ENCODE measurements at places on chromosomes 6 and 20.

GRCh38 chr6:108080010-108080780 is 5.7 kb upstream of the OSTM1 start:
- no peak for DNase-seq

- DNase-seq: no peak
Measured at GRCh38 chr6:34200340-34200971, 36.2 kb upstream of the HMGA1 start.

DNA sequence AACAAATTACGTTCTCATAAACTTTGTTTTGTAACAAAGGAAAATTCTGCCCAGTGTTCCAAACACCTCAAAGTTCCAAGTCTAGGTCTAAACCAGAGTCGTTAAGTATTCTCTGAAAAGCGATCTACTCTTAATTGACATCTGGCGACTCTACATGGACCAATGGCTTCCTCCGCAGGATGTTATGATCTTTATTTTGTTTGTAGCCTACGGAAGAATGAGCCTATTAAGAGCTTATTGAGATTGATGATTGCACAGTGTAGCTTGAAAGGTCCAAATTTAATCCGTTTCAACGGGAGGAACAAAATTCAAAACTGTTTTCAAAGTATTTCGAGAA is 61.1 kb downstream of the FAM217A start:
- DNase-seq: no peak

GRCh38 chr6:111743360-111743759 is 129.9 kb downstream of the FYN start:
- DNase-seq: no peak

GRCh38 chr20:17061715-17062114 is 165.1 kb upstream of the PCSK2 start:
- DNase-seq: no peak

- no peak for DNase-seq
Measured at GRCh38 chr6:88922775-88923548, 40.5 kb downstream of the RNGTT start.

- no peak for DNase-seq
Measured at GRCh38 chr6:167973148-167973885, 24.2 kb upstream of the KIF25 start.

DNA sequence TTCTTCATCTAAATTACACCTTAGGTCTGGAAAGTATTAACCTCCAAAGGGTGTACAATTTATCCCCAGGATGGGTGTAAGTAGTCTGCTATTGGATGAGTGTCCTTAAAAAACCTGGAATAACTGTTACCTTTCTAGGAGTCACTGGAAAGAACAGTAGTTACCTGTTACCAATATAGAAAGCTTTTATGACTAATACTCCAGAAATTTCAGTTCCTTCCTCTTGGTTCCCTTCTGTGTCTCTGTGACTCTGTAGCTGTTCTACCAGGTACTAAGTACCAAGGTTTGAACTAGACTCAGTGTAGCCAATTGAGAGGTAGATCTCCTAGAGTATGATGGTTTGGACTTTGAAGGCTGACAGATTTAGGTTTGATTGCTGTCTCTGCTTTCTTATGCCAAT is 47.0 kb upstream of the TBX18 start:
- no peak for DNase-seq

GRCh38 chr6:105380634-105381033 is 22.2 kb downstream of the PREP start:
- no peak for DNase-seq

- no peak for DNase-seq
Measured at GRCh38 chr20:62678553-62678952, 30.1 kb upstream of the NTSR1 start.

DNA sequence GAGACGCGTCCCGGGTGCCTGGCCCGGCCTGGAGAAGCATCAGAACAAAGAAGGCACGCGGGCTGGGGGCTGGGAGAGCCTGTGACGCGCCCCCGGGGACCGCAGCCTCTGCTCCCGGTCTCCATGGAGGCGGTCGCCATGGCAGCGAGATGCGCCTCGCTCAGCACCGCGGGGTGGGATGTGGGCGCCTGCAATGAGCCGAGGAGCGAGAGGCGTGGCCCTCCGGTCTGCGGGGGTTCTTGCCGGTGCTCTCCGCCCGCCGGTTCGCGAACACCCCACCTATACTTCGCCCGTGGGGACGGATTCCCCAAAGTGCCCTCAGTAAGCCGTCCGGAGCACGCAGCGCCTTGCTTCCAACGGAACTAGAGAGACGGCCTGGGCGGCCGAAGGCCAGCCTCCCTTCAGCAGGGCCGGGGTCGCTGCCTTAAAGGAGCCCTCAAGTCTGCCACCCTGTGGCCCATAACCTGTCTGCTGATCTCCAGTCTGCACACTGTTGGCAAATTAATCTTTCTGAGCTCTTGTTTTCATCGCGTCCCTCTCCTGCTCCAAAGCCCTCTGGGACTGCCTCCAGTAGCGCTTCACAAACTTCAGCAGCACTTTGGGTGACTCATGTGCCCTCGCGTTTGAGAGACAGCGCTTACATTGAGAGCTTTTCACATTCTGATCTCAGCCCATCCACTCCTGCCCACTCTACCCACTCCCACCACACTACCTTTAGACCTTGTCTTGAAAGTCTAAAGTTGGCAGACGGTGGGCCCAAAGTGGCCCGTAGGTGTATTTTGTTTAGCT is 983 bp upstream of the ADISSP start:
- DNase-seq: no peak

DNA sequence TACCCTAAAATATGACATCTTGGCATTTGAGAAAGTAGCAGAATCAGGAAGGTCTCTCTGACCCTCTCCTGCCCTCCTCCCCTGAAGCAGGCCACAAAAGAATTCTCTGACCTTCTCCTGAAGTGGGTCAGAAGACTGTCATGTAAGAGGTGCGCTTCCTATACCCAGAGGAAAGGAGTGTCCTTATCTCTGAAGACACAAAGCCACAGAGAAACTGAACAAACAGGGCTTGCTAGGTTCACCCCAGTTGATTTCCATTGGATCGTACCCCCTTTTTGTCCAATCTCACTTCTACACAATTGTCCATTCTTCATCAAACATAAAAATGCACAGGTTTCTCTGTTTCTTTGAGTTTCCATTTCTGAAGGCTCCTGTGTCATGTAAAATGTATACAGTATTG is 272.0 kb upstream of the SOX4 start:
- no peak for DNase-seq

DNA sequence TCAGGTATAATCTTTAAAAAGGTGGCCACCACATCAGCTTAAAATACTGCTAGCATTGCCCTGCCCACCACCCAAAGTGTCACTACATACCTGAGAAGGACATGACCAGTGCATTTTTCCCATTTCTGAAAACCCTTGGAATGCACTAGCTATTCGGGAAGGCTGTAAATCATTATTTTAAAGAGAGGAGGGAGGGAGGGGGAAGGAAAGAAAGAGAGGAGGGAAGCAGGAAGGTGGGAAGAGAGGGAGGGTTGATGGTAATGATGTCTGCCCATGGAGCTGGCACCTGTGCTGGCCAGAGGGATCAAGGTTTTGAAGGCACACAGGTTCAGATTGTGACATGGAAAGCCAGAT is 32.4 kb downstream of the VAPB start:
- DNase-seq: no peak

DNA sequence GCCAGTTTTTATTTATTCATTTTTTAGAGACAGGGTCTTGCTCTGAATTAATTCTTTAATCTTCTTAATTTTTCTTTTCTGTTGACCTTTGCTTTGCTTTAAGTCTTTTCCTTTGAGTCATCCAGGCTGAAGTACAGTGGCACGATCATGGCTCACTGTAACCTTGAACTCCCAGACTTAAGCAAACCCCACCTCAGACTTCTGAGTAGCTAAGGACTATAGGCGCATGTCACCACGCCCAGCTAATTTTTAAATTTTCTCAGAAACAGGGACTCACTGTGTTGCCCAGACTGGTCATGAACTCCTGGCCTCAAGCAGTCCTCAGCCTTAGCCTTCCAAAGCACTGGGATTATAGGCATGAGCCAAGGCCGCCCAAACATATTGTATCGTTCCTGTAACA is 71.3 kb upstream of the GNRH2 start:
- DNase-seq: no peak

DNA sequence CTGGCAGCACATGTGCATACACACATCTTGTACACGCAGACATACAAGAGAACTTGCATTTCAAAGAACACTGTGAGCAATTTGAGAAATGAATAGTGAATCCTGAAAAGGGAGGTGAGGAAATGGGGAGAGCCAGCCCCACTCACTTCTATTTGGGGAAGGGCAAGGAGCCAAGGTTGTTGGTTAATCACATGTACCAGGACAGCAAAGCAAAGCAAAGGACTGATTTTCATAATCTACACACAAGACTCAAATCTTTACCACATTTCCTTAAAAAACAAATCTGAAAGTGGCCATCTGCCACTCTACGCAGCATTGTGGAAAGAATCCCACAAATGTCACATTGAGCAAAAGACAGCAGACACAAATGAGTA is 35.0 kb upstream of the KIF16B start:
- no peak for DNase-seq

DNA sequence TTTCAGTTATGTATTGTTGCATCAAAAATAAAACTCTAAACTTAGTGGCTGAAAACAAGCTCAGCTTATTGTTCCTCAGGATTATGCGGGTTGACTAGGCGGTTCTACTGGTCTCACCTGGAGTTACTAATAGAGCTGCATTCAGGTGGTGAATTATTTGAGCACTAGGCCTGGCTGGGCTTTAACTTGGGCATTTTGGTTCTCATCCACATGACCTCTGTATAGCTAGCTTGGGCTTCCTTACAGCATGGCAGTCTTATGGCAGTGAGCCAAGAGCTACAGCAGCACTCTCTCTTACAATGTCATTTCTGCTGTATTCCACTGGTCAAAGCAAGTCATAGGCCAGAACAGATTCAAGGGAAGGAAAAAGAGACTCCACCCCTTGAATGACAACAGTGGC is 1.6 kb downstream of the PGBD1 start:
- DNase-seq: no peak

DNA sequence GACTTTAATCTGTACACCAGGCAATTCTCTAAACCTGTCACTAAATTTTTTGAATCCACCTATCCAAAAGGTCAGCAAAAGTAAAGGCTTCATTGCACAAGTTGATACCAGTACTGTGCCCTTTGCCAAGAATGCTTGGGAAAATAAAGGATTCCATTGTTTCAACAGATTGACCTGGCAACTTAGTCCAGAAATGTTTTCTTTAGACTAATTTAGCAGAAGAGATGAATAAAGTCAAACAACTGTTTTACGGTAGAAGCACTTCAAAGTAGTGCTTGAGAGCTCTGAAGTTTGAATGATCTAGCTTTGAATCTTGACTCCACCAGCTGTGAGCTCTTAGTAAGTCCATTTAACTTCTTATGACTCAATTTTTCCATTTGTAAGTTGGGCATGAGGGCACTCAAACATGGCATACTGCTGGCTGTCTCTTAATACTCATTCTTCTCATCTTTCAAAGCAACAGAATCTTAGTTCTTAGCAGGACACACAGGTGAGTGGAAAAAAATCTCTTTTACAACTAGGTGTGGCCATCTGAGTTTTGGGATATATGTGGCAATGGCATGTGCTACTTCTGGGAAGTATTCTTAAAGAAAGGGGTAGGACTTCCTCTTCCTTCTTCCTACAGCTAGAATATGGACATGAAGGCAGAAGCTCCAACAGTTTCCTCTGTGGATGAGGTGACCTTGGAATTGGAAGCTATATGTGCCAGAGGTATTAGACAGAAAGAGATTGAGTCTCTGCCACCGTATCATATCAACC is 55.9 kb upstream of the LOC128125822 start:
- DNase-seq: no peak

GRCh38 chr20:62709537-62709905 is 885 bp downstream of the NTSR1 start:
- DNase-seq: no peak

DNA sequence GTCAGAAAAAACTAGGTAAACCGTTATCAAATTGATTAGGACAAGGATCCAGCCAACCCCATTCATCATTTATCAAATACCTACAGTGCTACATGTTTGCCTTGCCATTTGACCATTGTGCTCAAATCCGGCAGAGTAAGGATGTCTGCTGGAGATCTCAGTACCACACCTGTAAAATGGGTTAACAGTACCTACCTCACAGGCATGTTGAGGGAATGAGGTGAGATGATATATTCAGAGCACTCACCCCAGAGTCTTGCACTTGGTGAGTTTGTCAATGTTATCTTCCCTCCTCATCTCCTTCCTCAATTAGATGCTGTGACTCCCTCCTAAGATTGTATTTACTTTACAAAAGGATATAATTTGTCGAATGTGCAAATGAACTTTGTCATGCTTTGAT is 54.5 kb upstream of the DSP start:
- DNase-seq: no peak

DNA sequence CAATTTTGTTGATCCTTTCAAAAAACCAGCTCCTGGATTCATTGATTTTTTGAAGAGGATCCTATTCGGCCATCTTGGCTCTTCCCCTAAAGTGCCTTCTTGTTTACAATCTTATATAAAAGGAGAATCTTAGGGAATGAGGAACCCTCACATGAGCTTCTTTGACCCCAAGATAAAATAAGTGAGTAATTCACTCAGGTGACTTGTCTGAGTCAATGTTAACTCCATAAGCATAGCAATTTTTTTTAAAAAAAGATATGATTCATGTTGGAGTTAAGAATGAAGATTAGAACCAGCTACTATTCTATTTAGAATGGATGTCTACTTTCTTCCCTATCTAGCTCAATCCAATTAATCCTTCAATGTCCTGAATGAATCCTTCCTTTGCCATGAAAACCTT is 21.0 kb downstream of the WASF1 start:
- no peak for DNase-seq

- no peak for DNase-seq
Measured at GRCh38 chr6:47454713-47455396, 22.7 kb upstream of the CD2AP start.

DNA sequence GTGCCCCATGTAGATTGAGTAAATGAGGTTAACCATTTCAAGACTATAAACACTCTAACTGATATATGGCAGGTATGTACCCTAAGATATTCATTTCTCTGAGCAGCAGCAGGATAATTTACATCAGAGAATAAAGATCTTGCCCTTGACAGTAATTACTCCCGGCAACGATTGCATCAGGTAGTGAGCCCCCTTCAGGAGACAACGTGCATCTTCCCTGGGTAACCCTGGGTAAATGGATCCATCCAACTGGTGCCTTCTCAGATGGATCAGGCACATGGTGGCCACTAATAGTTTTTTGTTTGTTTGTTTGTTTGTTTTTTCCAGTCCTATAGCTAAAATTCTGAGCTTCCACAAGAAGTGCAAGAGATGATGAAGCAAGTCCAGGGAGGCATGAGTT is 469.4 kb upstream of the SLC35B3 start:
- no peak for DNase-seq

DNA sequence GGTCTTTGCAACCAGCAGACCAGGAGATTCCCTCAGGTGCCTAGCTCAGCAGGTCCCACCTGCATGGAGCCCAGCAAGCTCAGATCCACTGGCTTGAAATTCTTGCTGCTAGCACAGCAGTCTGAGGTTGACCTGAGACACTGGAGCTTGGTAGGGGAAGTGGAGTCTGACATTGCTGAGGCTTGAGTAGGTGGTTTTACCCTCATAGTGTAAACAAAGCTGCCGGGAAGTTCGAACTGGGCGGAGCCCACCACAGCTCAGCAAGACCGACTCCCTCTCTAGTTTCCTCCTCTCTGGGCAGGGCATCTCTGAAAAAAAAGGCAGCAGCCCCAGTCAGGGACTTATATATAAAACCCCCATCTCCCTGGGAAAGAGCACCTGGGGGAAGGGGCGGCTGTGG is 34.3 kb downstream of the PRSS35 start:
- no peak for DNase-seq

GRCh38 chr6:31652925-31653724 is 664 bp upstream of the BAG6 start:
- DNase-seq: peak; percentile 71
